ENCODE measurements at places on chromosomes 5 and 9.

DNA sequence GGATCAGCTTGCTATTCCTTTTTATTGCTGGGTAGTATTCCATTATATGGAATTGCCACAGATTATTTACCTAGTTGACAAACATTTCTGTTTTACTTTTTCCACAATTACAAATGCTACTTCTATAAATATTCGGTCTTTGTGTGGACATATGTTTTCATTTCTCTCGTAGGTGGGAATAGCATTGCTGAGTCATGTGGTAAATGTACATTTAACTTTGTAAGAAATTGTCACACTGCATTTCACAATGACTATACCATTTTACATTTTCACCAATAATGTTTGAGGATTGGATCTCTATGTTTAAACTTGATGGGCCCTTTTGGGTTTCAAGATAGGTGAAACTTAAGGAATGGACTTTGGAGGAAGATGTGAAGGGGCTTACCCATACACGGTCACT, 19.7 kb downstream of the RAI14 start:
- DNase-seq: no peak

GRCh38 chr5:30663536-30663935, 530.0 kb upstream of the CDH6 start:
- DNase-seq: no peak

GRCh38 chr5:179275381-179275878, 69.8 kb downstream of the ADAMTS2 start:
- no peak for DNase-seq

GRCh38 chr5:73514418-73514817, 16.2 kb downstream of the BTF3 start:
- DNase-seq: no peak

DNA sequence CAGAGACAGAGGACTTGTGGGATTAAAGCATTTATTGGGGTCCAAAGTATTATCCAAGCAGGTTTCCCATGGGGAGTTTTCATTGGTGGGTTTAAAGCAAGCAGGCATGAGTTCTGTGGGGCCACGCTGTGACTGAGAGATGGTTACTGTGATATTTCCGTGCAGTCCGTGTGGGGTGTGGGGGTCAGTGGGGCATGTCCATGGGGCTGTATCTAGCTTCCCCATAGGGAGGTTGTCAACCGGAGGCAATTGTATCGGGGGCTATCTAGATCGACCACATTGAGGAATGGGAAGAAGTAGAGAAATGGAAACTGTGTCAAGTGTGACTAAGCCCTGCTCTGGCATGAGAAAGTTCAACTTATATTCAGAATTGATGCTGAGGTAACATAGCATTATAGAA, 7.1 kb upstream of the RPS23 start:
- no peak for DNase-seq

GRCh38 chr5:134207696-134208095, 18.2 kb downstream of the PPP2CA start:
- DNase-seq: no peak
